Esophagus mucosa (tissue), 1 donor: ENCODE measurements at places on chromosomes 1 and 21.

DNA sequence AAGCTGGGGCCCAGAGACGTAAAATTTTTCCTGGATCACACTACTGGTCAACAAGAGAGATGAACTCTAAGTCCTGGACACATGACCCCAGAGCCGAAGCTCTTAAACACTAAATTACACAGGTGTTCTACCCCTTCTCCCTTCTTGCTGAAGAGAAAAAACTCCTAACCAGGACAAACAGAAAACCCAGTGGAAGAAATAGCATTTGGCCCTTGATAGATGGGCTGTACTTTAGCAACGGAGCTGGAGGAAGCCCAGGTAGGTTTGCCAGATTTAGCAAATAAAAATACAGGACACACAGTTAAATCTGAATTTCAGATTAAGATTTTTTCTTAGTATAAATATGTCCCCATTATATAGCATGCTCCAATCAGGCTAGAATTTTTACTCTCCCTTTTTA lies 72.7 kb downstream of the DIRAS3 start:
- no peak for ATAC-seq

GRCh38 chr1:84907095-84907827 lies 14.3 kb upstream of the LPAR3 start:
- peak; percentile 90 for ATAC-seq

DNA sequence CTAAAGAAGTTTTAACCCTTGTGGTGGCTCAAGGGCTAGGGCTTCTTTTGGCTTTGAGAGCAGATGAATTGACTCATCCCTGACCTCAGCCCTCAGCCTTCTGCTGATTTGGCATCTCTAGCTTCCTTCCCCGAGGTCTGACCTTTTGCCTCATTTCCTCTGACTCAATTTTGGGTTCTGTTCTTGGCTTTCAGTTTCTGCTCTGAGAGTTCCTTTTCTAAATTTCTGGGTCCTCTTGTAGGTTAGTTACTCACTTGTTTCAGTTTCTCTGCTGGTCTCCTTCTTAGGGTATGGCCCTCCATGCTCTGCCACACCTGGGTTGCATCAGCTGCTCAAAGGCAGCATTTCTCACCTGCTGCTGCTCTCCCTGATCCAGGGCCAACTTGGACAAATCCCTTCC lies 19.4 kb downstream of the PDE4B start:
- ATAC-seq: peak; percentile 57

GRCh38 chr21:26188422-26188821 lies 17.9 kb upstream of the APP start:
- ATAC-seq: no peak

DNA sequence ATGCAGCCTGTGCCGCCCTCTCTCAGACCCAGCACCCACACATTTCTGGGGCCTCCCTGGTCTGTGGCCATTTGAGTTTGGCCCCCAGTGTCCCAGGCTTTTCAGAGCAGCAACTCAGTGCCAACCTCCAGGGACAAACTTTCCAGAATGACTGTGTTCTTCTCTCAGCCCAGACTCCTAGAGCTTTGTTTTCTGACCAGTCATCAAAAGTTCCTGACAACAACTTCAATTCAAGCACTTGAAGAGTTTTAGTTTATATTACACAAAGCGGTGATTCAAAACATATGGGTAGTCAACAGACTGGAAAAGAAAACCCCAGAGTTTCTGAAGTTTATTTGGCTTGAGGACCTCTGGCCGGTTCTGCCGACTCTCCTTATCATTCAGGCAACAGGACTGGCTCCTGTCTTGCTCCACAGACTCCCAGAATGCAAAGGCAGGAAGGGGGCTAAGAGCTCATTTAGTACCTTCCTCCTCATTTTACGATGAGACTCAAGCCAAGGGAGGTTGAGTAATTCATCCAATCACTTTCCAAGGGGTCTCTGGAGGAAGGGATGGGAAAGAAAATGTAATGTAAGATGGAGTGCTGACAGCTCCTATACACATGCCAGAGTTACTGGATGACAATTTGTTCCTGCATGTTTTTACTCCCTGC lies 27.0 kb upstream of the TIAM1 start:
- no peak for ATAC-seq

DNA sequence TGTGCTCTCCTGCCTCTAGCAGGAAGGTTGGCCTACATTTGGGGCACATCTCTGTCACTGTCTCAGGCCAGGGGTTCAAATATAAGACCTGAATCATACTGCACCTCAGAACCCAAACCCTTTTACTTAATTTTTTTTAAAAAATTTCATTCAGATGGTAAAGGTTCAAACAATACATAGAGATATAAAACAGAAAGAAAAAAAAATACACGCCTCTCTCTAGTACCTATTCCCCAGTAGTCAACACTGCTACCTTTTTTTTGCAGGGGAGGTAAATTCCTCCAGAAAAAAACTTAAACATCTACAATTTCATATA lies 32.9 kb downstream of the MAPKAPK2 start:
- ATAC-seq: no peak

DNA sequence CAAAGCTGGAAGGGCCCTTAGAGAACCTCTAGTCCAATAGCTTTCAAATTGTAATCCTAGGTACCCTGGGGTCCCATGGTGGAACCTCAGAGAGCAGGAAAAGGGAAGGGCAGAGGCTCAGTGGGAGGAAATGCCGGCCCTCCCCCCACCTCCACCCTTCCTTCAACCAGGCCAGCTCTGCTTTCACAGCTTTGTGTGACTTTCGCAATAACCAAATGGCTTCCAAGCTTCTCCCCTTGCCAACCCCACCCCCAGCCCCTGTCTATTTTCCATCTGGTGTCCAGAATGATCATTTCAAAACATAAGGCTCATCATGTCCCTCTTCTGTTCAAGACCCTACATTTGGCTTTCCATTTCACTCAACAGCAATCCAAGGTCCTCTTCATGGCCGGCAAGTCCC lies 74.4 kb downstream of the CD58 start:
- no peak for ATAC-seq

DNA sequence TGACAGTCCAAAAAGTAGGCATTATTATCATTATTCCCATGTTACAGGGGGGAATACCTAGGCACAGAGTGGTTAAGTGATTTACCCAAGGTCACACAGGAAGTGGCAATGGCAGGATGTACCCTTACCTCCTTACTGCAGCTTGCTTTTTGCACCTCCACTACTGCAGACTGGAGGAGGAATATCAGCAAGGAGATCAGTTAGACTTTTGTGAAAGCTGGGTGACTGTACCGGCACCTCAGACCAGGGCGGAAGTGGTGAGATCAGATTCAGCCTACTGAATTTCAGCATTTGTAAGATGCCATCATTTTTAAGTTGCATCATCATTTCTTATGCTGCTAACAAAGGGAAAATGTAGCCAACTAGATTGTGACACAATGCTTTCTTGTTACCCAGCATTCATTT lies 4.5 kb downstream of the ADARB1 start:
- ATAC-seq: no peak

- ATAC-seq: no peak
Measured at GRCh38 chr1:21919520-21919919, 17.6 kb downstream of the HSPG2 start.

DNA sequence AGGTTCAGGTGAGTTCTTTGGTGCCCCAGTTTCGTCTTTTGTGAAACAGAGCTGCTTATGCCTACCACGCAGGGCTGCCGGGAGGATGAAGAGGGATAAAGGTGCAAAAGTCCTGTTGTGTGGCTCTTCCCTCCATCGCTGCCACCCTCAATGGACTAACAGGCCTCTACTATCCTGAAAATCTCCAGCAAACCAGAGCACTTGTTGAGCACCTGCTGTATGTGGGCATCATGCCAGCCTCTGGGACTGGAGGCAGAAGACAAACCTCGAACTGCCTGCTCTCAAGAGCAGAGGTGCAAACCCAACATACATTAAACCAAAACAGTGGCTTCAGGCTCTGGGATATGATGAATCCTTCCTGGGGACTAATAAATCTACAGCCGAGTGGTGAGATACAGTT lies 174.1 kb downstream of the ACTL8 start:
- no peak for ATAC-seq

DNA sequence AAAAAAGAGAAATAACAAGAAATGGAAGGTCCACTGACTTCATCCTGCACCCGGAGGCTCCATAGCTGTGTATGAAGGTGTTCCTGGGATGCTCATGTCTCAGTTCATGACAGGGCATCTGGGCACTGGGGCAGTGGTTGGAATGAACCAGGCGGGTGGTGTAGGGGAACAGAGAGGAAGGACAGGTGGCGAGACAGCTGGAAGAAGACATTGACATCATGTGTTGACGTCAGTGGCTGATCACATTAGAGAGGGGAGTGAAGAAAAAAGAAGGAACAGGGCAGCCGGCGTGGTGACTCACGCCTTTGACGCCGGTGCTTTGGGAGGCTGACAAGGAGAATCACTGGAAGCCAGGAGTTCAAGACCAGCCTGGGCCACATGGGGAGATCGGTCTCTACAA lies 50.1 kb downstream of the HUNK start:
- no peak for ATAC-seq

GRCh38 chr1:226550672-226551041 lies 2.1 kb downstream of the STUM start:
- no peak for ATAC-seq

- ATAC-seq: no peak
Measured at GRCh38 chr1:168939110-168939946, 167.2 kb upstream of the ATP1B1 start.
